ENCODE measurements at places on chromosomes 5 and 9.

- no peak for DNase-seq
These were observed 160.3 kb downstream of the CEMIP2 start for GRCh38 chr9:71608021-71608420.

DNA sequence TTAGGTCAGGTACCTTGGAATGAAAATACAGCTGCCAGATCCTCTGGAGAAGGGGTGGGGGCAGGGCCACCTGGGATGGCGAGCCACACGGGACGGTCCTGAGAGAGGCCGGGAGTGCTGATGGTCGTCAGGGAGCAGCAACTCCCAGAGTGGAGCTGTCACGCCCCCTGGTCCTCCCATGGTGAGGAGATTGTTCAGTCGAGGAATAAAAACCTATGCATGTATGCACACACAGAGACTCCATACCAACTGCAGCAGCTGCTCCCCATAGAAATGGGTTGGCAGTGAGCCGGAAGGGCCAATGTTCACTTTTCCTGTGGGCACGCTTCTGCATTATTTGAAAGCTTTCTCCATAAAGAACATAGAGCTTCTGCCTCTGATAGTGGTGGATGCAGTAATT lies 45.2 kb upstream of the SEMA4D start:
- no peak for DNase-seq

GRCh38 chr5:119655061-119655460 lies 25.7 kb downstream of the FAM170A start:
- DNase-seq: no peak

GRCh38 chr5:115888027-115888426 lies 46.3 kb downstream of the AP3S1 start:
- no peak for DNase-seq

DNA sequence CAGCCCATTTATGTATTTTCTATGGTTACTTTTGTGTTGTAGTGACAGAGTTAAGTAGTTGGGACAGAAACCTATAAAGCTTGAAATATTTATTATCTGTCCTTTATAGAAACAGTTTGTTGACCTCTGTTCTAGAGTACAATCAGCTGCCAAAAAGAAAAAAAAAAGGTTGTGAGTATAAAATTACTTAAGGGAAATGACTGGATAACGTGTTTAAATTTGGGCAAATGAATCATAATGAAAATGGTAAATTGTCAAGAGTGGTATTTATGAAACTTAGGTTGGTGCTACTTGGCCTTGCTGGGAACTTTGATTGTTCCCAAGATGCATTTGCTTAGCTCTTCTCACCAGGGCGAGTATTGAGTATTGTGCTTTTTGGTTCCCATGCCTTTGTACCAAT lies 70.2 kb upstream of the IL6ST start:
- DNase-seq: no peak

- DNase-seq: no peak
These were observed 351.3 kb downstream of the ENC1 start for GRCh38 chr5:74289238-74289637.

- DNase-seq: no peak
These were observed 52.0 kb upstream of the TJP2 start for GRCh38 chr9:69122082-69122548.

DNA sequence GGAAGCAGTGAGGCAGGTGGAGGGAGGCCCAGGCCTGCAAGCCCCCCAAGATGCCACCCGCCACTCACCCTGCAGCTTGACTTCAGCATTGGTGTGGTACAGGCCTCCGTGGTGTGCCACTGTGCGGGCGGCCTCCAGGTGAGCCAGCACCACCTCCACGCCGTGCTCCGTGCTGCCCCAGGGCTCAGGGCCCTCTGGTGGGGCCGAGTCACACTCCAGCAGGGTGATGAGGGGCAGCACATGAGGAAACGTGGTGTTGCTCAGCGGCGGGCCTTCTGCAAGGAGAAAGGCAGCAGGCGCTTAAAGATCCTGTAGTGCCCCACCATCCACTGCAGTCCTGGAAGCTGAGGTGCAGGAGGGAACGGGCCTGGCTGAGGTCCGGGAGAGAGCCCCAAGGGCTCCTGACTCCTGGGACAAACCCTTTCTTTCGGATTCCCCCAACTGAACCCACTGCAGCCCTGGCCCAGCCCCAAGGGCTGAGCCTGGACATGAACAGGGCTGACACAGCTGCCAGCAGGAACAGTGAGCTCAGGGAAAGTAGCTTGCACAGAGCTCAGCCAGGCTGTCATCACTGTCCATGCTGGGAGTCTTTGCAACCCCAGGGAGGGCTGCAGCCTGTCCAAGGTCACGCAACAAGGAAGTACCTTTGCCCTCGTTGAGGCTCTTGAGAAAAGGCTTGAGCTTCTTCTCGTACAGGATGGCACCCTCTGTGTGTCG lies 4.7 kb upstream of the TOR2A start:
- no peak for DNase-seq

DNA sequence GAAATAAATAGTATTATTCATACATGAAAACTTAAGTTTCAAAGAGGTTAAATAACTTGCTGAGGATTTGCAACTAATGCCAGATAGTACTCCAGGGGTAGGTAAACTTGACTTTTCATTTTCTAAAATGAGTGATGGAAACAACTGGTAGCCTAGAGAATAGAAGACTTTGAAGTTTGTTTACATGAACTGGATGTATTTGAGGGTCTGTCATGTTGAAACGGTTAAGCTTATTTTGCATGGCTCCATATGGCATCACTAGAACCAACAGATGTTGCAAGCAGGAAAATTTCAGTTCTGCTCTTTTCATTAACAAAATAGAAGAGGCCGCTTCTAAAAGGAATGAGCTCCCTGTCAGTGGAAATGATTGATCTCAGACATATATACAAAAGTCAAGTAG lies 105.1 kb upstream of the SGCD start:
- DNase-seq: no peak

- DNase-seq: no peak
These were observed 3.3 kb downstream of the SEPTIN8 start for GRCh38 chr5:132773601-132774355.

GRCh38 chr9:129481810-129482511 lies 138.9 kb downstream of the C9orf50 start:
- DNase-seq: no peak

GRCh38 chr9:137438591-137439157 lies 2.5 kb downstream of the ENTPD8 start:
- no peak for DNase-seq

DNA sequence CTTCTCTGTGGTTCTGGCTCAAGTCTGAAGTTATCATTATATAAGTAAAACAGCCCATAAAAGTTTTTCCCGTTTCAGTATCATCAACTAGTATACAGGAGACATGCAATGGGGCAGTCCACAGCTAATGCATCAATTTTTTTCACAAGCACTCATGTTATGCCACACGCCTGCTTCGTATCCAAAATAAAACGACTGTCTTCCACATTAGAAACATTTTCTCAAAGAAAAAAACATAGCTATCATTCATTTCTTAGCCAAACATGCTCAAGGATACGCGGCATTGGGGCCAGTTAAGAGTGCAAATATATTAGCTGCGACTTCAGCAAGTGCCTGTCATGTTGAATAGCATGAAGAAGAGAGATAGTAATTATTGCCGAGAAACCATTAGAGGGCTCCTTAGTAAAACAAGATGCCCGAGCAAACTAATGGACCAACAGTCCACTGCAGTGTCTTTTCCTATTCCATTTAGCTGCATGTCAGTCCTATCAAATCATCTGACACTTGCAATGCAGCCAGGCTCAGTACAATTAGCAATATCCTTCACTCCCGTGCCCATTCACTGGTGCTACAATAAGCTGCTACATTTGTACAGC lies 68.5 kb downstream of the BNC2 start:
- no peak for DNase-seq

DNA sequence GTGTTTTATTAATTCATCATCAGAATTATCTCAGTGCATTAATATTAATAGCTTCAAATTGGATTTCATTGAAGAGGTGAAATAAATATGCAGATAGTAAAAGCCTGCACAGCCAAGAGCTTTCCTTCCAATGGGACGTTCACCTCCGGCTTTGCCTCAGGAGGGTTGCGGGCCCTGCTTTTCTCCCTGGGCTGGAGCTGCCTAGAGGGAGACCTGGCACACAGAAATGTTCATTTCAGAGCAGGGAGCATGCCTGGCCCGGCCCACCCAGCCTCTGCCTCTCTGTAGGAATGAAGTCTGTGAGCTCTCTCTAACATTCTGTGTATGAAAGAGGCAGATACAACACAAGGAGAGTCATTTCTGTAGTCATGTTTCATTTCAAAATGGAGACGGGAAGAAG lies 100.4 kb upstream of the IRX2 start:
- DNase-seq: no peak

- no peak for DNase-seq
These were observed 51.9 kb downstream of the DMRT2 start for GRCh38 chr9:1101846-1102641.

- no peak for DNase-seq
These were observed 6.6 kb downstream of the LHX2 start for GRCh38 chr9:124017929-124018729.

GRCh38 chr5:132976852-132977251 lies 13.4 kb upstream of the AFF4 start:
- DNase-seq: no peak

GRCh38 chr5:68544091-68544647 lies 328.6 kb downstream of the PIK3R1 start:
- DNase-seq: no peak

GRCh38 chr9:132588098-132588497 lies 5.7 kb downstream of the BARHL1 start:
- DNase-seq: no peak

DNA sequence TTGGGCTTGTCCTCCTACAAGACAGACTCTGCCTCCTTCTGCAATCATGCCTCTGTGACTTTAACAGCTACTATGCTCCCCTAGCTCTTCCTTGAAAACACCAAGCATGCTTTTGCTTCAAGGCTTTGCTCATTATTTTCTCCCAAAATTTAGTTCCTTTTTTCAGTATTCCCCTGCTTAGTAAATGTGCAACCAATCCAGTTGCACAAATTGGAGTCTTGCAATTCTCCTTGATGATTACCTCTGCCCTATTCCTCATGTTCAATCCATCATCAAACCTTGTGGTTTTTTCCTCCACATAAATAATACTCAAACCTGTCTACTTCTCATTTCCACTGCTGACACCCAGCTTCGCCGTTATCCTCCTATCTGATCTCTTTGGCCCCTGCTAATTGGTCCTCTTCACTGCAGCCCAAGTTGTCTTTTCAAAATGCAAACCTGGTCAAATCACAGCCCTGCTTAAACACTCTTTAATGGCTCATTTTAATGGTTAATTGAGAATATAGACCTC lies 296.3 kb downstream of the CWC27 start:
- DNase-seq: no peak

GRCh38 chr5:139148986-139149385 lies 49.2 kb downstream of the SIL1 start:
- no peak for DNase-seq

- no peak for DNase-seq
These were observed 65.5 kb downstream of the ARHGEF28 start for GRCh38 chr5:73691302-73692080.

DNA sequence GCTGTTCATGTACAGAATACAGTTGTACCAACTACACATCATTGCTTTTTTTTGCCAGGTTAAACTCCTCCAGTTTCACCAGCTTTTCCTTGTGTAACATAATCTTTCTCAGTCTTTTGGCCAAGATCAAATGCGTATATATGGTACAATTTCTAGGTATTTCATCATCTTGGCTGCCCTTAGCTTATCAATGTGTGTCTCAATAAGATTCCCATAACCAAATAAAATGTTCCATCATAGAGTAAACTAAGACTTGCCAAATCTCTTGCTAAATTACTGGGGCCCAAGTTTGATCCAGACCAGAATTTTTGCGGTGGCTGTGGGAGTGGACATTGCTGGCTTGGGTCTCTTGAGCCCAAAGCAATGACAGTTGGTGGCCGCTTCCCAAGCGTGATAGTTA lies 24.3 kb upstream of the ERBIN start:
- DNase-seq: no peak
